Neural progenitor cell (in vitro differentiated cells): ENCODE measurements at places on chromosomes 6 and 20.

DNA sequence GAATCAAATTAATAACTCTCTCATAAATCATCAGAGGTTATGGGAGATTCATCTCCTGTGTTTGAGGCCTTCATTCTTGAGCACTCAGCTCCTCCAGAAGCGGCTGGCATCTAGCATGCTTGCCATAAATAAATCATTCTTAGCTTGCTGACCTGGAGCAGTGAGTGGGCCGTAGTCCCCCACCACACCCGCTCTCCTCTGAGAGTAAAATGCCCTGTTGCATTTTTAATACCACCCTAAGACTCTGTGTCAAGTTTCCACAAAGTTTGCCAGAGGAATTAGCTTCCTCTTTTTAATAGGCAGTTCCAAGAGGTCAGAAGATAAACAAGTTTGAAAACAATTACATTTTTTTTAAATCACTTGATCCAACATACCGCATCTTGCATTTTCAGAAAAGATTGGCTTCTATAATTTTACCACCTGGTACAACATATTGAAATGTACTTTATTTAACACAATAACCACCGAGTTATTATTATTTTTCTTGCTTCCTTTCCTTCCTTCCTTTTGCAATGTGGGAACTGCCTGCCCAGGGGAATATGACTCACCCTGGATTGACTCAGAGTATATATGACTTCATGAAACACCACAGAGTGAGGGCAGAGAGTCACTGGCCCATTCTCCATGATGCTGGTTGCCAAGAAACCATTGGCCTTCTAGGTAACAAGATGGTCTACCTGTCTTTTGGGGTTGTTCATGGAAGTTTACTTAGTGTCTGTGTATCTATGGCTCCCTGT is 29.4 kb upstream of the CLIC5 start:
- no peak for DNase-seq

DNA sequence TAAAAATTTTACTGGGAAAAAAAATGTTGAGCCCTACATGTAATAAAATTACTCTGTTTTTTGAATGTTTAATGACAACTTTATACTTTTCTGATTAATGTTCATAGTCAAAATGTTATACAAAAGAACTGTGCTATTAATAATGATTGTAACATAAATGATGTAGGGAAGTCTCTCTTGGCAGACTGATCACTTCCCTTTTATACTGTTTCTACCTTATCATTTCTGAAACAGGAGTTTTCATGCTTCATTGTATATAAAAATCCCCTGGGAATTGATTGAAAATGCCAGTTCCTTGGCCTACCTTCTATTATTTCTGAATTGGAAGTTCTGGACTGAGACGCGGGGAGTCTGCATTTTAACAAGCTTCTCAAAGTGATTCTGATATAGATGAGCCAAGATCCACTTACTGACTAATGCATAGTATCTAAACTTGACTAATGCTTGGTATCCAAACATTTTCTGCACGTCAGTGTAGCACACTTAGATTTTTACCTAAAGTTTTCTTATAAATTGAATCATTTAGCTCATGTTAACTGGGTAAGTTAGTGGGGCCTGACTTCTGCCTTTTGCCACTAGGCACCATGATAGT is 7.2 kb upstream of the HDAC2 start:
- DNase-seq = no peak

GRCh38 chr20:48819821-48820648 is 7.8 kb downstream of the PREX1 start:
- DNase-seq = no peak

DNA sequence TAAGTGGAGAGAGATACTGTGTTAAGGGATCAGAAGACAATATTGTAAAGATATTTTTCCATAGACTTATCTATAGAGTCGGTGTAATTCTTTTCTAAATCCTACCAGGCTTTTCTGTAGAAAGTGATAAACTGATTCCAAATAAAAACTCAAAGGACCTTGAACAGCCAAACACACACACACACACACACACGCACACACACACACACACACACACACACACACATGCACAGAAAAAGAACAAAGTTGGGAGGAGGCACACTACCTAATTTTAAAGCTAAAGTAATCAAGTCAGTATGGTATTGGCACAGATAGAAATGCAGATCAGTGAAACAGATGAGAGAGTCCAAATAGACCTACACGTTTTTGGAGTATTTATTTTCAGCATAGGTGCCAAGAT is 456.2 kb downstream of the CDC5L start:
- DNase-seq = no peak

DNA sequence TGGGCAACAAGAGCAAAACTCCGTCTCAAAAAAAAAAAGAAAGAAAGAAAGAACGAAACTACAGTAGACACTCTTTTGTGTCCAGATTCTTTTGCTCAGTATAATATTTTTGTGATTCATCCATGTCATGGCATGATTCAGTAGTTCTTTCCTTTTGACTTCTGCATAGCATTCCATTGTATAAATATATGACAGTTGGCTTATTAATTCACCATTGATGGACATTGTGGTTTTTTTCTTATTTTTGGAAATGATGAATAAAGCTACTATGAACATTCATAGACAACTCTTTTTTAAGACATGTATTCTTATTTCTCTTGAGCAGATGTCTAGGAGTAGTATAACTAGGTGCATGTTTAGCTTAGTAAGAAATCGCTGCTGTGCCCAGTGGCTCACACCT is 10.3 kb upstream of the IER3 start:
- no peak for DNase-seq

DNA sequence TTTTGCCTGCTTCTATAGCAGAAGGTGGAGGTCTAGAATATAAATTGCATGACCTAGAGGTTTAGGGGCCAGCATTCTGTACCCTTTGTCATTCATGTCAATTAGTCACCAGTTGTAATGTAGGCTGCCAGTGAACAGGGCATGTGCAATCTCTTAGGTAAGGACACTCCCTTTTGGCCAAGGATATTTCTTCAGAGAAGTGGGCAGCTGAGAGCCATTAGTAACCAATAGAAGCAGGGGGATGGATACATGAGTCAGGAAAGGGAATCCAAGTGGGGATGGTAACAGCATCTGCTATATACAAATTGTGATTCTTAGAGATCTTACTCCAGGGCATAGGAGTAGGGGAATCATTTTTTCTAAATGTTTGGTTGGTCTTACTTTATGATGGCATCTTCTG is 494.2 kb upstream of the JAG1 start:
- DNase-seq = no peak

GRCh38 chr20:3577366-3577765 is 85.8 kb downstream of the GFRA4 start:
- no peak for DNase-seq

DNA sequence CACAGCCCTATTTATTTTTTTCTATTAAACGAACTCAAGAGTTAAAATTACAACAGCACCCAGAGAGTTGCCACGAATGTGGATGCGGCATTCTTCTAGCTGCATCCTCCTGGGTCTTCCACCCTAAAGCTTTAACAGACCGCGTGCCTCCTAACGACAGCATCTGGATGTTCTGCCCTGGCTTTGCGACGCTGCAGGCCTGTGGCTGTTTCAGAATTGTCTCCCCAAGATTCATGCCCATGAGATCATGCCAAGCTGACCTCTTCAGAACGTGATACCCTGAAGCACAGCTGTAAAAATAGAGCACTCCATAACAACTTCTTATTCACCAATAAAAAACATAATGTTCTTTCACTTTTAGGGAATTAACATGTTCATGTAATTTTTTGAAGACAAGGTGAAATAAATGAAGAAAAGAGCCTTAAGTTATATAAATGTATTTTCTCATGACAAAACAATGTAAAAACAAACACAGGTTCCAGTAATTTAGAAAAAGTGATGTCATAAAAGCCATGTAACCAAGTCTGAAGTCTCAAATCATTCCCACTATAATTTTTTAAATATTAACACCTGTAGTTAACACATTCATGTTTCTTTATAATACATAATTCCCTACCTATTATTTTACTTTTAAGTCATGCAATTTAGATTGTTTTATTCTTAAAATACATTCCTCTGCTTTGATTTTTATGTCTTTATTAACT is 26.5 kb downstream of the HIVEP2 start:
- no peak for DNase-seq

DNA sequence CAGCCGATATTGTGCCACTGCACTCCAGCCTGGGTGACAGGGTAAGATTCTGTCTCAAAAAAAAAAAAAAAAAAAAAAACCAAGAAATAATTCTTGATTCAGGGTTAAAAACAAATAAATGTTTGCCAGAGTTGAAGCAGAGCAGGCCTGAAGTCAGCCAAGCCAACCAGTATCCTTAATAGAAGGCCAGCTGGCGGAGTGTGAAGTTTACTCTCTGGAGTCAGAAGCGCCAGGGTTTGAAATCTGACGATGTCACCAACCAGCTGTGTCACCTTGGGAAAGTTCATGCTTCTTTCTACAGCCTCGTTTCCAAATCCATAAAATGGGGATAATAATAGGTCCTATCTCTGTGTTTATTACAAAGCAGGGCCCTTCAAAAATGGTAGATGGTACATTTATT is 73.0 kb upstream of the ENPP5 start:
- DNase-seq = no peak

DNA sequence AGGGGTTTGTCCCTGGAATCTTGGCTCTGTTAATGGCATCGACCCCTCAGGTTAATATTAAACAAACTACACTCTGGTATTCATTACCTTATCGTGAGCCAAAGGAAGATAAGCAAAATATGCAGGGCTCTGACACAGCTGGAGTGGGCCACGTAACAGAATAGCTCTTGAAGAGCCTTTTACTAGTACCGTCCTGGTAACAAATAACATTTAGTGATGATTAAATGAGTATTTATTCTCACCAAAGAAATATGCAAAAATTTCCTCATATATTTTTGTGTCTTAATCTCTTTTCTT is 20.1 kb upstream of the UTRN start:
- DNase-seq = no peak

DNA sequence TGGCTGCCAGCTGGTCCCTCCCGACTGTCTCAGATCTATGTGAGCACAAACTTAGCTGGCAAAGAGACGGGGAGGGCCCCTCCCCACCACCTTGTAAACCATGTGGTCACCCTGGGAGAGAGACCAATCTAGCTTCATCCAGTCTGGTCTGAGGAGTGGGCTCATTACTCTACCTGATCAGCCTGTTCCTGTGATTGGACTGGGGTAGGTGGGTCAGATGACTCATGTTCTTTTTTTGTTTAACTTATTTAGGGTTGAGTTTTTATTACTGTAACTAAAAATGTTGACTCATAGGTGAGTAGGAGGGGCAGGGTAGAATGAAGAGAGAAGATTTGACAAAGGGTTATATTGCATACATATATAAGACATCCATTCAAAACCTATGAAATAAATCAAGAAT is 4.7 kb downstream of the GSTA4 start:
- no peak for DNase-seq

DNA sequence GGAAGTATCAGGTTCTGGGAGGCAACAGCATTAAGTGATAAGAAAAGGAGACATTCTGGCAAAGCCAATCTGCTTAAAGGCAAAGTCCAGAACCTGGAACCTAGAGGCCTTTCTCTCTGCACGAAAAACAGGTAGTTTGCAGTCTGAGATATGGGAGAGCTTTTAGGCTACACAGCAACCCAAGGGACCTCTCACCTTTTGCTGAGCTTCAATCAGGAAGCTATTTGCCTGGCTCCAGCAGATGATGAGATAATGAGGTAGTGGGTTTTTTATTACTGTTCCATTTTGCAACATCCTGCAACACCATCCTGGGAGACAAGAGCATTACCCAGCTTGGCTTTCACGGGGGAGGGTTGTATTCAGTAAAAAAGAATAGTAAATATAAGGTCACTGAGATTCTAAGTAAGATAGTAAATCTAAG is 143.1 kb downstream of the ADGRG6 start:
- DNase-seq = no peak

DNA sequence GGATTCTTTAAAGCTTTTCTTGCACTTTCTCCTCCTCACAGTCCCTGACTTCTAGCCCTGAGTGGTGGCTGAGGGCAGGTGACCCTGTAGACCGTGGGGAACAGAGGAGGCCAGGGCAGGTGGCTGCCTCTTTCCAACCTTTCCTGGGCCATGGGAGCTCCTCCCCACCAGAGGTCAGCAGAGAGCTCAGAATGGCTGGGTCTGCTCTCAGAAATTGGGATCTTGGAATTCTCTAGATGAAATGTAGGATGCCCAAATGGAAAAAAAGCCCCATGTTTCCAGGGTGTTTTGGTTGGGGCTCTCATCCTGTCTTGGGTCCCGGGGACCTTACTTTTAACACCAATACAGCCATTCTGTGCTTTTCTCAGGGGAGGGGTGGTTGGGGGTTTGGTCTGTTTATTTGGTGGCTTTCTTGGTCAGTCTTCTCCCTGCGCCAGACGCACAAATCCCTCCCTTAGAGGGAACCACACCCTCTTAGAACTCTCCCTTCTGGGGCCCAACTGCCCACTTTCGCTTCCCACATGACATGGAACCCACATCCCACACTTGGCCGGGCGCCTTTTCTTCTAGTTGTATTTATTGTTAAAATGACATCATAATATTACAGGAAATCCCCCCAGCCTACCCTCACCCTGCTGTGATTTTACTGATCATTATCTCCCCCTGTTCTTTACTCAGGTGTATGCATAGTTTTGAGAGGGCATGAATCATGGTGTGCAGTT is 17.9 kb downstream of the GNAS start:
- peak; percentile 82 for DNase-seq

DNA sequence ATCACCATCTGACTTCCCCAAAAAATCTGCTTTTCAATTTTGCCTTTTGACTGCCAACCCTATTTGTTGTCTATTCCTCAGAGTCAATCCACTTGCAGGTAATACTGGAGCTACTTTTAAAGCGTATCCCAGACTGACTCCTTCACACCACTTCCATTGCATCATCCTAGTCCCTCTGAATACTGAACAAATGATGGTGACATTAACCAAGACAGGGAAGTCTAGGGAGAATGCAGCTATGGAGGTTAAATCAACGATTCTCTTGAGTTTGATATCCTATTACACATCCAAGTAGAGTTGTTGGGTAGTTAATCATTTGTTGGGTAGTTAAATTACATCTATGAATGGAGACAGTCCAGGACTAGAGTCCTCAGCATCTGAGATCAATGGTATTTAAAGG is 2.0 kb downstream of the OGFRL1 start:
- no peak for DNase-seq

GRCh38 chr6:167112421-167112820 is 10.5 kb upstream of the CCR6 start:
- no peak for DNase-seq

- no peak for DNase-seq
Measured at GRCh38 chr6:132399376-132400074, 1.8 kb downstream of the MOXD1 start.

DNA sequence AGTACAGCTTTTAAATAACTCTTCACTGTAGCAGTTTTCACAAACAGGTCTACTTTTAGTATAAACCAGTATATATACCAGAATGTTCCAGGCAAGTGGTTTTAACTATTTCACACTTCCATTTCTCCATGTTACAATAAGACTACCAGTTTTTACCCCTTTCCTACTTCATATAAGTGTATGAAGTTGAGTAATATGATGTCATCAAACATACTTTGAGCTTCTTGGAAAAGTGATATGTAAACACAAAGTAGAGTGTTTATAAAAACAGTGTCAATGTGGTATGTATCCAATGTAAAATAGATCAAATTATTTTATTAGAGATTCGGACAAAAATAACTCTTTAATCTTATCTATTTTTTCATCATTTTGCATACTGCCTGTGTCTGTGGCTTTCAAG is 2.5 kb upstream of the PAQR8 start:
- no peak for DNase-seq
